ENCODE measurements at places on chromosomes 3 and 15.

- DNase-seq: peak; percentile 0
Measured at GRCh38 chr3:17070161-17070959, 185.6 kb downstream of the PLCL2 start.

DNA sequence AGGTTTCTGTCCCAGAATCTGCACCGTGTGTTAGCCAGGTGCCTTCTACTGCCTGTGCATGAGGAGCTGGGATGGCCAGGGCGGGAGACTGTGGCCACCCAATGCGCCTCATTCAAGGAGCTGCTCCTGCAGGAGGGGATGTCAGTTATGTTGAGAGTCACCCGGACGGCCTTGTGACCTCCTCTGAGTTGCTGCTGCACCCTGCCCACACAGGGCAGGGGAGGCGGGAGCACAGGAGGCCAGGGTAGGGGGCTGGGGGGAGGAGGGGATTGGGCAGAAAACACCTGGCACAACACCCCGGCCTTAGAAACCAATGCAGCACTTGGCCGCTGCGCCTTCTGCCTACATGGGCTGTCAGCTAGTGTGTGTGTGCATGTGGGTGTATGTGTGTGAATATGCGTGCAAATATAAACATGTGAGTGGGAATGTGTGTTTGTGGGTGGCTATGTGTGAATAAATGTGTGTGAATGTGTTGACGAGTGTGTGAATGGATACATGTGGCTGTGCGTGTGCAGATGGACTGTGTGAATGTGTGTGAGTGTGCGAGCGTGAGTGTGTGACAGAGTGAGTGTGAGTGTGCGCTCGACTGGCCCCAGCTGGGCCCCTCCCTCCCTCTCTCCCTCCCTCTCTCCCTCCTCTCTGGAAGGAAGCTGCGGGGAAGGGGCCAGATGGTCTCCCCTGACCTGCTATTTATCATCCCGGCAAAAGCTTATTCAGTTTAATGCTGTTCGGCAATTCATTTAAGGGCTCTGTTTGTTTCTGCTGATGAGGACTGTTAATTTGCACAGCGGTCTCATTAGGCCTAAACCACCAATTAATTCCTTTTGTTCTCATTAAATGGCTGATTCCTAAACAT, 106.9 kb downstream of the TLE3 start:
- DNase-seq: no peak

GRCh38 chr3:112881891-112882290, 35.2 kb upstream of the CD200R1L start:
- no peak for DNase-seq

DNA sequence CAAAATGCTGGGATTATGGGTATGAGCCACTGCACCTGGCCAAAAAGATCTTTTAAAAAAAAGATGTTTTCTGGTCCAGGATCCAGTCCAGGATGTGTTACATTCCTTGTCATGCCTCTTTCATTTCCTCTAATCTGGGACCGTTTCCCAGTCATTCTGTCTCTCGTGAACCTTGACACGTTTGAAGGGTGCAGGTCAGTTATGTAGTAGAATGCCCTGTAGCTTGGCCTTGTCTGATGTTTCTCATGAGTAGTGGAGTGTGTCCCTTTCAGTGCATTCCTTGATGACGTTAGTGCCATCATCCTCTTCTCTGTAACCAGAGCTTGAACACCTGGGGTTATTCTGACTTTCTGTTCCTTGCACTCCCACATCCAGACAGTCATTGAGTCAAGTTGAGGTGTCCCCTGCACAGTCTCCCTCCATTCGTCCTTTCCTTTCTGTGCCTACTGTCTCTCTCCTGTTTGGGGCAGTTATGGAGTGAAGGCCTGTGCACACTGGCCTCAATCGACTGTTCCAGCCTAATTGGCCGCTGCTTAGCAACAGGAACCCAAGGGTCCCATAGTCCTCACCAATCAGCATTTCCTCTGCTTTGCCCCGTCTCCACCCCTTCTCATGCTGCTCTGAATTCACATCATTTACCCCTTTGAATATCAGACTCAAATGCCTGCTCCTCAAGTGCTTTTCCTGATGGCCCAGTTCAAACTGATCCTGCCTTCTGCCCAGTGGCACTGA, 5.5 kb downstream of the FAM81A start:
- DNase-seq: no peak

DNA sequence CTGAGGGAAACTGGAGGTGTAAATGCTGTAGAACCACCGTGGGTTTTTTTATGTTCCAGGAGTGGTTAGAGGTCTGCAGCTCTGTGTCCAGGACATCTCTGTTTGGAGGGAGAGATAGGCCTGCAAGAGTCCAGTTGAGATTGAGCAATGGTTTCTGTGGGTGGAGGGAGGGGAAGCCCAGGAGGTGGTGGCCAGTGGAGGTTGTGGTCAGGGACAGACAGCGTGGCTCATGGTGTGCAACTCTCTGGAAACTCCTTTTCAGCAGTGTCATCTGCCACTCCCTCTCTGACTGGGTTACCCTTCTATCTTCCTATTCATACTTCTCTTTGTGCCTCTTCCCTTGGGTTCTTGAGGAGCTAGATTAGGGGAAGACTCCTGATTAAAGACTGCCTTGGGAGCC, 9.6 kb downstream of the XCR1 start:
- DNase-seq: no peak

- no peak for DNase-seq
Measured at GRCh38 chr15:39025321-39025720, 460.7 kb upstream of the RASGRP1 start.

DNA sequence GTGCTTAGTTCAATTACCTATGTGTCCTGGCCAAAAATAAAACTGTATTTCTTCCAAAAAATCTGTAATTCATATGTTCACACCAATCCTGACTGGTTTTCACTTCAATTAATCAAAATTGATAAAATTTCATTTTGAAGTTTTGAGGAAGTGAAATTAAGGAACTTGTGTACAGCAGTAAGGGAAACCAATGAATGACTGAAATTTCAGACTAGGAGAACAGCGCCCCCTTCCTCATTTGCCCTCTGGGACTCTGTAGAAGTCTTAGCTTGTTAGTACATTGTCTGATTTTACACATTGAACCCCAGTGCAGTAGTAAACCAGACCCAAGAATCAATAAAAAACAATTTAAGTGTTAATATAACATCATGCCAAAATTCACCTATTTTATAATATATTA, 495.3 kb upstream of the AGTR1 start:
- no peak for DNase-seq

GRCh38 chr15:57972864-57973263, 92.6 kb downstream of the ALDH1A2 start:
- DNase-seq: no peak

DNA sequence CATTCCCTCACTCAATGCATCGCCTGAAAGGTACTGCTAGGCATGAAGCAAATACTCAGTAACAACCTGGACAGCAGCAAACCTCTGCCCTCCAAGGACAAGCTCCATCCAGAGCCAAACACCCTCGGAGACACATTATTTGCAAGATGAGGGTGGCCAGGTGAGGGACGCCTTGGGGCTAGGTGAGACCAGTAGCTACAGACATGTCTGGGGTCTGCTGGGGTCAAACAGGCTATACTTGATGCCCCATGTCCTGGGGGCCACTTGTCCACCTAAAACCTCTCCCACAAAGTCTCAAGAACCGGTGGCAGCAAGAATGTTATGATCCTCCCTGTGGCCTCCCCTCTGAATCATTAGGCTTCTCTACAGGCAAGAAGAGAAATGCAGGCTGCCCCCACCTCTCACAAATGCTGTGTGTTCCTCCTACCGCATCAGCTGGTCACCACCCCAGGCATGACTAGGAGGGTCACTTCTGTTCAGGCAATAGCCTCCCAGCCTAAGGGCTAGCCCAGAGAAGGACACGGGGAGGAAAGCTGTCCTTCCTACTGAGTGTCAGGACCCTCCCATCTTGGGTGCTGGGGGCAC, 54.3 kb downstream of the TBC1D2B start:
- no peak for DNase-seq

GRCh38 chr15:71151081-71151480, 35.8 kb downstream of the THSD4 start:
- no peak for DNase-seq

DNA sequence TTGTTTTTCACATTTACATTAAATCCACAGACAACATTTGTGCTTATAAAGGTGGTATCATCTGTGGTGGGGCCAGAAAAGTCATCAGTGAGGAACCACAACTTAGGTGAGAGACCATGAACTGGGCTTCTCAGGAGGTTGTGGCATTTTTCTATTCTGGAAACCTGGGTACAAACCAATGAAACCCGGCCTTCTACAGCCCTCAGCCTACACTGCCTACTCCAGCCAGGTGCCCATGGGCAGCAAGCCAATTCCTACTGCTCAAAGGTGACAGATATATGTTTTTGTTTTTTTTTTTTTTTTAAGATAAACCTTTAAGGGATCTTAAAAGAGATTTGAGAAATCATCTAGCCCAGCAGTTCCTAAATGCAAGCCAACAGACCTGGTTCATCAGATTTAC, 20.3 kb downstream of the SPG21 start:
- DNase-seq: no peak

GRCh38 chr15:65547841-65548240, 17.6 kb downstream of the HACD3 start:
- no peak for DNase-seq

GRCh38 chr3:134214239-134214638, 36.4 kb downstream of the RYK start:
- no peak for DNase-seq

- DNase-seq: no peak
Measured at GRCh38 chr3:121483290-121483689, 62.5 kb downstream of the POLQ start.

- DNase-seq: no peak
Measured at GRCh38 chr3:29890801-29891200, 609.9 kb downstream of the RBMS3 start.

DNA sequence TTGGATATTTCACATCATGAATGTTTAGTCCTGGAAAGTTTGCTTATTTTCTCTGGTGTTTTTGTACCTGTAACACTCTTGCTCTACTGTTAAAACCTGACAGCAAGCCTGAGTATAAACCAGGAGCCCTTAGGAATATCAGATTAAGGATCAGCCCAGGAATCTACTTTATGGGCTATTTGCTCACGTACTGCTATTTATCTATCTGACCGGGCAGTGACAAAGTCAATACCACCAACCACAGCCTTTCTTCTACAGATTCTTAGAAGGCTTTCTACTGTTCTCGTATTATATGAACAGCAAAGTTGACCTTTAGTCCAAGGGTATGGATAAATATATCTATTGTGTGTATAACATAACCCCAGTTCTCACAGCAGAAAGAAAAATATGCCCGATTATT, 521.2 kb downstream of the RBMS3 start:
- no peak for DNase-seq

- DNase-seq: no peak
Measured at GRCh38 chr3:50317300-50317699, 5.2 kb downstream of the HYAL2 start.

DNA sequence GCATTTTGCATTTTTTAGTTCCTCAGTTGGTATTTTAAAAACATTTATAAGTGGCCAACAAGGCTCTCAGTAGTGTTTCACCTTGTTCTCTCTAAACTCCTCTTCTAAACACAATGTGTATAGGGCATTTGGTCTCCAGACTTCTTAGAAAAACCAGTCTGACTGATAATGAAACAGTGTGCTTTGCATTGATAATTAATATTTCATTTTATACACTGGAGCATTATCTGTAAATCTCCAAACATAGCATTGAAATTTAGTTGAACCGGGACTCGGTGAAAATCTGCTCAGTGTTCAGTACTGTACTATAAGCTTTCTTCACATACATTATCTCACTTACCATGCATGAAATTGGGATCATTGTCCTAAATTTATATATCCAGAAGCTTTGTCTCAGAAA, 53.6 kb downstream of the SETD5 start:
- no peak for DNase-seq

DNA sequence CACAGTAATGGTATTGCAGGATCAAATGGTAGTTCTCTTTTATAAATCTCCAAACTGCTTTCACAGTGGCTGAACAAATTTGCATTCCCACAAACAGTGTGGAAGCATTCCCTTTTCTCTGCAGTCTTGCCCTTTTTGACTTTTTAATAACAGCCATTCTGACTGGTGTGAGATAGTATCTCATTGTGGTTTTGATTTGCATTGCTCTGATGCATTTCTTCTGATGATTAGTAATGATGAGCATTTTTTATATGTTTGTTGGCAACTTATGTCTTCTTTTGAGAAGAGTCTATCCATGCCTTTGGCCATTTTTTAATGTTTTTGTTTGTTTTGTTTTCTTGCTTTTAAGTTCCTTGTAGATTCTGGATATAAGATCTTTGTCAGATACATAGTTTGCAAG, 316.1 kb upstream of the TMCO5A start:
- DNase-seq: no peak

Measured in NCI-H187 (cell line).